Activated naive CD4-positive, alpha-beta T cell treated with Interleukin-2 at 50 U/mL for 16 hours (primary cell): ENCODE measurements at places on chromosomes 16 and 17.

- no peak for DNase-seq
Observed at GRCh38 chr17:14910916-14911315, 354.2 kb downstream of the PMP22 start.

DNA sequence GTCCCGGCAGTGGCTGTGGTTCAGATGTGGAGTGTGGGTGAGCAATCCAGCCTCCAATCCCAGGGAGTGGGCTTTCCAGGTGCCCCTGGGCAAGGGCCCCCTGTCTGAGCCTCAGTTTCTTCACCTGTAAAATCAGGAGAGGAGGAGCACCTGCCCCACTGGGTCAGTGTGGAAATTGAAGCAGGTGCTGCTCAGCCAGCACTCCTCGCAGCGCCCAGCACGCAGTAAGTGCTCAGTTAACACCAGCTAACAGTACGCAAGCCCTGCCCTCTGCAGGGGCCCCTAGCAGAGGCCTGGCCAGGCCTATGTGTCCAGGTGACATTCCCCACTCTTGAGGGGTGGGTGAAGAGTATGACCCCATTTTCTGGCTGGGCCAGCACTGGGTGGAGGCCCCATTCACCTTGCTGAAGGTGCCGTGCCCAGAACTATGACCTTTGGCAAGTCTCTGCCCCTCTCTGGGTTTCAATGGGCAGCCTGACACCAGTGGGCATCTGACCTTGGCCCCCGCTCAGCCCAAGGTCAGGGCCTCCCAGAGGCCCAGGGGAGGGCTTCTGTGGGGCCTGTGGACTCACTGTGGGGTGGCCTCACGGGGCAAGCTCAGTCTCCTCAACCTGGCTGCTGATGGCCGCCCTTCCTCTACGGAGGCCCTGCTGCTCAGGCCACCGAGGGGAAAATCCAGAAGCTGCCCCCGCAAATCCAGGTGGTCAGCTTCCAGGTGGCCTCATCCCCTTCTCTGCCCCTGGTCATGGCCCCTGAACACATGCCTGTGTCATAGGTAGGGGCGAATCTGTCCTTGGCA is 2.5 kb downstream of the MTSS2 start:
- no peak for DNase-seq

DNA sequence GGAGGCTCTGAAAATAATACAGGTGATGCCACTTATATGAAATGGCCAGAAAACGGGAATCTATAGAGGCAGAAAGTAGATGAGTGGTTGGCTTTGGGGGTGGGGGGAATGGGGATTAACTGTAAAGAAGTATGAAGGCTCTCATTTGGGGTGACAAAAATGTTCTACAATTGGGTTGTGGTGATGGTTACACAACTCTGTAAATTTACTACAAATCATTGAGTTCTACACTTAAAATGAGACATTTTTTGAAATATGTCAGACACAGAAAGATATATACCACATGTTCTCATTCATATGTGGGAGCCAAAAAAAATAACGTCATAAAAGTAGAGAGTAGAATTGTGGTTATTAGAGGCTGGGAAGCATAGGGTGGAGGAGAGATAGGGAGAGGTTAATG is 25.7 kb downstream of the ARHGAP17 start:
- no peak for DNase-seq

- DNase-seq, result no peak
Observed at GRCh38 chr17:70258465-70258864, 89.1 kb downstream of the KCNJ2 start.

DNA sequence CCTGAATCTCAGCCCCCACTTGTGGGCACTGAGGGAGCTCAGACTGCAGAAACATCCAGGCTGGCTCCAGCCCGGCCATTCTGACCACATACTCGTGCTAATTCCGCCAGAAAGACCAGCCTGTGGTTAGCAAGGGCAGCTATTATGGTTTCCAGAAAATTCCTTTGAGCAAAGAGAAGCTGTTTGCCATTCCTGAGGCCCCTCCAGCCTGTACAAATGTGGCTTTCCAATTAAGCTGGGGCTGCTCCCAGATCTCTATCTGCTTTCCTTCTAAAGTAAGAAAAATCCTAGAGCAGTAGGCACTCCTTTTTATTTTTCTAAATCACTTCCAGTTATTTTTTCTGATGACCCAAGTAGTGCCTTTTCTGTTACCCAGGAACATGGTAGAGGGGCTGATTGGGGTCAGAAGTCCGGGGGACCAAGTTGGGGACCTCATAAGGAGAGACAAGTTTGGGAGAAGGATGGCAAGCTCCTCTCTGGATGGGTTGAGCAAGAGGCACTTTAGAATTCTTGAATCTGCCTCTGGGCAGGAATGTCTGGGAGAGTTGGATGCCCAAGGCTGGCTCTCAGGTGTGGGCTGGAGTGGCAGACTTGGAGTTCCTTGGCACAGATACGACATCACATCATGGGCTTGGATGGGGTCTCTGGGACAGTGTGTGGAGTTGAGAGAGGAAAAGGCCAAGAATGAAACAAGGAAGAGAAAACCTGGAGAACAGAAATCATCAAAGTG is 83.3 kb upstream of the TNRC6C start:
- no peak for DNase-seq

GRCh38 chr17:80468781-80469493 is 7.5 kb downstream of the NPTX1 start:
- no peak for DNase-seq

- DNase-seq, result no peak
Observed at GRCh38 chr16:58125041-58125440, 4.1 kb downstream of the CFAP20 start.

- DNase-seq, result no peak
Observed at GRCh38 chr17:69064476-69064875, 3.7 kb upstream of the ABCA9 start.

DNA sequence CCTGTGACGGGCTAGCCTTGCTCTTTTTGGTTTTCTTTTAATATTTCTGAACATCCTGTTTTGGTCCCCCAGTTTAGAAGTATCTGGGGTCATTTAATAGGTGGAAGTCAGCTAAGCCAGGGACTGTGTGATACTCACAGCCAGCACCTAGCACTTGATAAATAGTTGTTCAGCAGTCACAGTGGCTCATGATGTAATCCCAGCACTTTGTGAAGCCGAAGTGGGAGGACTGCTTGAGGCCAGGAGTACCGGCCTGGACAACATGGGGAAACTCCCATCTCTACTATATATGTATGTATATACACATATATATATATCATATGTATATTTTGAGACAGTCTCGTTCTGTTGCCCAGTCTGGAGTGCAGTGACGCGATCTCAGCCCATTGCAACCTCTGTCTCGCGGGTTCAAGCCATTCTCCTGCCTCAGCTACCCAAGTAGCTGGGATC is 1.8 kb upstream of the ZNRF1 start:
- no peak for DNase-seq

DNA sequence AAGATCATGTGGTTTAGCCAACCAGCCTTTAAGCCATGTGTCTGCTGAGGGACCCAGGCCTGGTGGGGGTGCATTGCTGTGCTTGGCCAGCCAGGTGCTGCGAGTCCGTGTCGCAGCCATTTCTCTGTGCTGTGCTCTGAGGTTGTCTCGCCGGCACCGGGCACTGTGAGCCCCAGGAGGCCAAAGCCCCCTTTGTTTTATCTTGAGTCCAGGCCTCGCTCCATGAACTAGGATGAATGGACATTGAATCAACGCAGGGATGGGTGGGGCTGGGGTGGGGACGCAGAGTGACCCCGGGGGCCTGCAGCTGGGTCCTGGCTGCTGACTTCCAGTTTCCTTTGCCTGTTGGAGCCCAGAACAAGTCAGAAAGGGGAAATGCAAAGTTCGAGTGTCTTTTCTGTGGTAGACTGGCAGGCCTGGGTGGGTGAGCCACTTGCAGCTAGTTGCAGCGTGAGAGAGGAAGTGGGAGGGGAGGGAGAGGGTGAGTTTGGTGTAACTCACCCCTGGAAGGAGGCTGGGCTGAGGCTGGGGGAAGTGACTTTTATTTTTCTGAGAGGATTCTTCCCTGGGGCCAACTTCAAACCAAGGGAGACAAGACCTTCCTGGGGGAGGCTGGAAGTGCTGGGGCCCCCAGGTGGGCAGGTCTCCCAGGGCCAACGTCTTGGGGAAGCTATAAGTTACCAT is 324.7 kb downstream of the SEC14L1 start:
- DNase-seq, result peak; percentile 79

DNA sequence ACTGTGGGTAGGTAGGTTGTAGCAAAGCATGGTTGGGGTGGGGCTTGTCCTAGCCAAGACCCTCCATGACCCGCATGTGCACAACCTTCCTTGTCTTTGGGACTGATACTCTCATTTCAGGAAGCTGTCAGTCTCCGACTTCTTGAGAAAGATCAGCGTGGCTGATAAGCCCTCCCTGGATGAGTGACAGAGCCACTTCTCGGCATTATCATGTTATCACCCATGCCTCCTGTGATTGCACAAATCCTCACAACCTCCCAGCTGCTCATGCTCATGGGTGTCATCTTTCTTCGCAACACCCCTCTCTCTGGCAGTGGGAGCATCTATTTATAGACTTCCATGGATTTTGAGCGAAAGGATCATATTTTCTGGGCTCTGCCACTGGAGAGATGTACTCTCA is 314.2 kb downstream of the FOXL1 start:
- no peak for DNase-seq

GRCh38 chr16:81673432-81673831 is 105.7 kb upstream of the PLCG2 start:
- no peak for DNase-seq

DNA sequence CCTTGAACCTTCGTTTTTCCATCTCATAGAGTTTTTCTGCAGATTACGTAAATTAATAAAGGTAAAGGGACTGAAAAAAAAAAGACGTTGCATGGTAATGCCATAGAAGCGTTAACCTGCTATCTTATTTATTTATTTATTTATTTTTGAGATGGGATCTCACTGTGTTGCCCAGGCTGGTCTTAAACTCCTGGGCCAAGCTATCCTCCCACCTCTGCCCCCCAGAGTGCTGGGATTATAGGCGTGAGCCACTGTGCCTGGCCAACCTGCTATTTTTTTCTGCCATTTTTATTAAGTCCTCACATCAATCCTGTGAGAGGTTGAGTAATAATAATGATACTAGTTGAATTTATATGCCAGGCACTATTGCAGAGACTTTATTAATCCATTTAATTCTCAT is 7.9 kb downstream of the MSI2 start:
- DNase-seq, result no peak

- DNase-seq, result no peak
Observed at GRCh38 chr16:12405089-12405488, 398.6 kb downstream of the CPPED1 start.

DNA sequence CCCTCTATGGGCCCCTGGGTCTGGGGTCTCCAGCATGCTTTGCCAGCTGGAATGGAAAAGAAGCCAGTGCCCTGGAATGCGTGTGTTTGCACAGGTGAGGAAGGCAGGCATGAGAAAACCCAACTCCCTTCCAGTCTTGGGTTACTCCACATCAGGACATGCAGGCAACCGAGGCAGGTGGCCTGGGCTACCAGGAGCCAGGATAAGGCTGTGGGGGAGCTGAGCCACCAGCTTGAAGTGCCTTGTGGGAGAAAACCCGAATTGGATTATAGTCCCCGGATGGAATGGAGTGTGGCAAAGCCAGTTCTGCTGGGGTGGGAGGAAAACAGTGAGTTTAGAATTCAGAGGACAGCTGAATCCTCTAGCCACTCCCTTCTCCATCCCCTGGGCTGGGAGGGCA is 7.2 kb downstream of the SRCIN1 start:
- peak; percentile 20 for DNase-seq

DNA sequence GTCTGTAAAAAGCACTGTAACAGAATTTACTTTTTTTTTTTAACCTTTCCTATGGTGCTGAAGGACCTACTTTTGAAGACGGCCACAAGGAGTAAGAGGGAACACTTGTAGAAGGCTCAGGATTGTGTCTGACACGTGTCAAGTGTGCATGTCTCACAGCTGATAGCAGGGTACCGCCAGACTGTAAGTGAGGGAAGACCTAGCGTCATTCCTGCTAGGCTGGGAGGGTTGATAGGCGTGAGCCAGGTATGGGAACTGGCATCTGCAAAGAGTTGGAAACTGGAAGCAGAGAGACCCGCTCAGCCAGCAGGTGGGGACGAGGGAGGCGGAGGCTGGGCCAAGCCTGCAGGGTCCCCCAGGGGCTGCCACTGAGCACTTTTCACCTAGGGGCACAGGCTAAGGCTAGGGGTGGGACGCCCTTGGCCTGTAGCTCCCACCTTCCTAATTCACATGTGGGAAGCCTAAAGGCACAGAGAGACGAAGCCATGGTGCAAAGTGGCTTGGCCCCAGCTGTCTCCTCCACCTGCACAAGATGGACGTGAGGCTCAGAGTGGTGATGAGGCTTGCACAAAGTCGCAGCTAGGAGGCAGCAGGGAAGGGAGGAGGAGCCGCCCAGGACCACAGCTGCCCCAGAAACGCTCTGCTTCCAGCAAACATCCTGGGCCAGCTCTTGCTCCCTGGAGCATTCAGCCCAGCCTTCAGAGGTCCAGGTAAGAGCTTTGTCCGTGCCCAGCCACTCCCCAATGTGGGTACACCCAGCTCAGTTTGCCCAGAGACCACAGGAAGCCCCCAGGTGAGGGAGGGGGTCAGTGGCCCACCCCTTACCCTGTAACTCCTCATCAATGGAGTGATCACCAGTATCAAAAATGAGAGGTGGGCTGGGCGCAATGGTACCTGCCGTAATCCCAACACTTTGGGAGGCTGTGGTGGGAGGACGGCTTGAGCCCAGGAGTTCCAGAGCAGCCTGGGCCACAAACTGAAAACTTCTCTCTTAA is 18.9 kb downstream of the VASN start:
- DNase-seq, result no peak

DNA sequence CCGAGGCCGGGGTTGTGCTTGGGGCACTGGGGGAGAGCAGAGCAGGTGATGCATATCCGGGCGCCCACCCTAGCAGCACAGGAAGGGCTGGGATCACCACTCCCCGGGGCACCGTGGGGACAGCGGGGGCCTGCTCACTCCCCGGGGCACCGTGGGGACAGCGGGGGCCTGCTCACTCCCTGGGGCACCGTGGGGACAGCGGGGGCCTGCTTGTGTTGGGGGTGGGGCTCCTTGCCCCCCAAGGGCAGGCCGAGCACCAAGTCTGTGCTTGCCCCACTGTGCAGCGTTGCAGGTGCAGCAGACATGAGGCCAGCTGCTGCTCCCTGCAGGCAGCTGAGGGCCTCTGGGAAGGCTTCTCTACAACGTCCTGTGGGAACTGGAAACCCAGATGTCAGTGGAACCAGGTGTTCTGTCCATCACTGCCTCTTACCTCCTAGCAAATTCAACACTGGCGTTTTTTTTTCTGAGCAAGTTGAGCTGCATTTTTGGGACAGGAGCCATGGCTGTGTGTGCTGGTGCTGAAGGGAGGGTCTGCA is 25.0 kb upstream of the ZNF750 start:
- no peak for DNase-seq

DNA sequence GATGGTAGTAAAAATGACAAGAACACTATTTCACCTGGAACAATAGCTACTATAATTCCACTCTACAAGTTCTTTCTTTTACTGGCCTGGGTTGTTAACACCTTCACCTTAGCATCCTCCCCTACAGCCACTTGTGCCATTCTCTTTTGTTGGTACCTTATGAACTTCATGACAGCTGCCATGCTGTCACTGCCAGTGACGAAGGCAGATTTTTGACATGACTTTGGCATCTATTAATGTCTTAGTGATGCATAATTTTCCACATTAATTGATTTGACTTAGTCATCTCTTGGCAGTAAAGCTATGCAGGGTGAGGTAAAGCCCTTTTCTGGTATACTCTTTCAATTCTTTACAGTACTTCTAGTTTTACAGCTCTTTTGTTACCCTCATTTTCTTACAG is 207.9 kb downstream of the TANC2 start:
- no peak for DNase-seq
